ENCODE measurements at places on chromosomes 1 and 21.
A peak's percentile ranks its signal among the peaks of the same experiment; 100 is the strongest.

- DNase-seq: no peak
Observed at GRCh38 chr1:187645651-187646050, 816.9 kb downstream of the PLA2G4A start.

DNA sequence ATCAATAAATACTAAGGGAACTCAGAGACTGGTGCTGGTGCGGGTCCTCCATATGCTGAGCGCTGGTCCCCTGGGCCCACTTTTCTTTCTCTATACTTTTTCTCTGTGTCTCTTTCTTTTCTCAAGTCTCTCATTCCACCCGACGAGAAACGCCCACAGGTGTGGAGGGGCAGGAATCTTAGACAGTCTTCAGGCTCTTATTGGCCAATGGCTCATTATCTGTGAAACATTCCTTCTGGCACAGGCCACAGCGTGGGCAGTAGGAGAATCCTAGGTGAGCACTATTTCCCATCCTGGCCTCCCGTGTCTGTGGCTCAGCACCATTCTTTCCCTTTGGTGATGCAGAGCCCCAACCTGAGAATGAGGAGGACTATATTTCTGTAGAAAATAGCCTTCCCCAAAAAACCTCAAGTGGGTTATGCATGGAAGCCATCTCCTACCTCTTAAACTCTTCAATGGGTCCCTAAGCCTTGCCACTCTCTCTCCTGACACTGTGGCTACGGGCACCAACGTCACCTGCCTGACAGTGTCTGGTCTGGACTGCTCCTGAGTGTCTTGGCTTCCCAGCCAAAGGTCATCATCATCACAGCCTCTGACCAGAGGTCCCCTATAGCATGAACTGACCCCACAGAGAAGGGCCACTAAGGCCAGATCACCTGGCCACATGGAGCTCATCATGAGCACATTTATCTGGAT is 6.2 kb upstream of the SLAMF1 start:
- DNase-seq: no peak

DNA sequence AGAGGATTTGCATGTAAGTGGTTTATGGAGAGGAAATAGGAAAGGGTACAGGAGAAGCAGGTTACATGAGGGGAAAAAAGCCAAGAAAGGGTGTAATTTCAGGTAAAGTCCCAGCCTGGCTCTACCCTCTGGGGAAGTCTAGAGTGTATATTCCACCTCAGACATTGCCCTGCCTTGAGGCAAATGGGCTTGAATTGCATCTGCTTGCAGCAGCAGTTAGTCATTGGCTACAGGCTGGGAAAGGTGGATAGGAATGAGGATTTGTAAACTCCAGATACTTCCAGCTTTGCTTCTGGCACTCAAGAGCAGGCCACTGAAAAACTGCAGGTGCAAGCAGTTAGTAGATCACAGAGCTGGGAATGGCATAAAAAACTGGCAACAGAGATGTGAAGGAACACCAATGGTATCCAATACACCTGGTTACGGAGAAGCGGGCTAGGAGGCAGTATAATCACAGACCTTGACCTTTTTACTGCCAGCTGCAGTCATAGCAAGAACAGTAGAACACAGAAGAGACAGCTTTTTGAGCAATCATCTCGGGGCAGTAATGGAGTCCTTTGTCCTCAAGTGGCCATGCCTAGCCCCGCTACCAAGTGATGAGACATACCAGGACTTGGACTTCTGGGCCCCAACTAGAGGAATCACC is 226.9 kb upstream of the NRIP1 start:
- DNase-seq: no peak

DNA sequence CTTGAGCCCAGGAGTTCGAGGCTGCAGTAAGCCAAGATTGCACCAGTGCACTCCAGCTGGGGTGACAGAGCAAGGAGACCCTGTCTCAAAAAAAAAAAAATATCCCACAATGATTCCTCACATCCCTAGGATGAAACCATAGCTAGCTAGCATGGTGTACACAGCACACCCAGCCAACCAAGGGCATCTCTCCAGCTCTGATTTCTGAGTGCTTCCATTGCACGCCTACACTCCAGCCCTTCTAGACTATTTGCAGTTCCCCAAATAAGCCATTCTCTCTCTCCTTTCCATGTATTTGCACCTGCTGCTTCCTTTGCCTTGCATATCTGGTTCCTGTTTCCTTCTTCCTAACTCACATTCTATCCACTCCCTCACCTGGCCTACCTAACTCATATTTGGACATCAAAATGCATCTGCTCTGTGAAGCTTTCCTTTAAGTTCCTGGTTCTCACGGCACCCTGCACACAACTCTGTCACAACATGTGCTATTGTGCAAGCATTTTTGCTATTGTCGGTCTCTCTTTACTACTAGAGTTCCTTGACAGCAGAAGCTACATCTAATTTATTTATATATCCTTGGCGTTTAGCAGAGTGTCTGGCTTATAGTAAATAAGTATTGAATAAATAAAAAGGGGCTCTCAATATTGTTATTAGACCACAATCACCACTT is 2.4 kb upstream of the ELAPOR1 start:
- DNase-seq: no peak

DNA sequence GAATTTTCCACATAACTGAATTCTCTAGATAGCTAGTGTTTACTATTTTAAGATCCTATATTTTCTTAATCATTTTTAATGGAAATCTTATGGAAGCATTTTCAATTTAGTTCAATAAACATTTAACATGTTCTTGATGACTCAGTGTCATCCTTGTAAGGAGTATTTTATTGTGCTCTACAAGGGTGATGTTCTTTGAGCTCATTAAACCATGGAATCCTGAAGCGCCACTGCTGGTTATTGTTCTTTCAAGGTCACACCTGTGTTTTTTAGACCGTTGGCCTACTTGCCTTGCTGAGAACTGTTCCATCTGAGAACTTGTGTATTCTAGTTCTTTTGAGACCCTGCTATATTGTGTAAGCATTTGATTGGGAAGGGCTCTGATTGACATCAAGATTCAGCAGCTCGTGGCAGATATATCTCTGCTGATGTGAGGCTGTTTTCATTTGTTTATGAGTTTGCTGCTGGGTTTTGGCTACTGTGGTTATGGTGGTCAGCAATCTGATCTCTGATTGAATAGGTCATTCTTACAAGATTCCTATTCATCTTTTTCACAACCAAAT is 132.0 kb downstream of the GIPC2 start:
- no peak for DNase-seq

DNA sequence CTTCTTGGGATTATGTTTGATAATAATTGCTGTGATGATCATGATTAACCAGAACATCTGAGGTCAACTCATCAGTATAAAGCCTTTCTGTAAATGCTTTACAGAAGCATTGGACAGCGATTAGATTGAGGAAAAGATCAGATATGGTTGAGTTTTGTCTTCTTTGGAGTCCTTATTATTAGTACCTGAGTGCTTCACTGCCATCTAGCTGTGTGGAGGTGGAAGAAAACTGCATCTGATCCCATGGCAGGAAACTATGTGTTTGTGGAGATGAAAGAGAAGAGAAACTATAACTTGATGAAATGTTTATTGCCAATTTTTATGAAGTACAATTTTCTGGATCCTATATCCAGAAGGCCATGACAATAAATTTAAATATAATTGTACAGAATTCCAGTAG is 11.4 kb downstream of the FLG2 start:
- no peak for DNase-seq

DNA sequence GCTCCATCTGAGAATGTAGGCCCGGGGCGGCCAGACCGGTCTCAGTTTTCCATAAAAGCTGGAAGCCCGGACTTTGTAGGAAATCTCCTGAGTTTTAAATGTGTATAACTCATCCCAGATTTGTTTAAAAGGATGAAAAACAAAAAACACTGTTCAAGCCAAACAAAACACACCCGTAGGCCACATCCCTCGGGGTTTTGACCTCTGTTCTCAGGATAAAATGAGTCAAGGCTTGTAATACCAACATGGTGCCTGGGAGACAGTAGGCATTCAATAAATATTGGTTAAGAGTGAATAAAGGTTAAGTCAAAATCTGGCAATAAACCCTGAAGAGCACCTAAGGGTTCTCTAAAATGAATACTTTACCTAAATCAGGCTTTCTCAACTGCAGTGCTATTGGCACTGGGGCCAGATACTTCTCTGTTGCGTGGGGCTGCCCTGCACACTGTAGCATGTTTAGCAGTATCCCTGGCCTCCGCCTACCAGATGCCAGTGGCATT is 55.0 kb downstream of the KAZN start:
- DNase-seq: no peak

- DNase-seq: no peak
Observed at GRCh38 chr1:236808564-236809130, 13.6 kb downstream of the MTR start.

GRCh38 chr1:199747984-199748383 is 279.5 kb upstream of the NR5A2 start:
- no peak for DNase-seq

DNA sequence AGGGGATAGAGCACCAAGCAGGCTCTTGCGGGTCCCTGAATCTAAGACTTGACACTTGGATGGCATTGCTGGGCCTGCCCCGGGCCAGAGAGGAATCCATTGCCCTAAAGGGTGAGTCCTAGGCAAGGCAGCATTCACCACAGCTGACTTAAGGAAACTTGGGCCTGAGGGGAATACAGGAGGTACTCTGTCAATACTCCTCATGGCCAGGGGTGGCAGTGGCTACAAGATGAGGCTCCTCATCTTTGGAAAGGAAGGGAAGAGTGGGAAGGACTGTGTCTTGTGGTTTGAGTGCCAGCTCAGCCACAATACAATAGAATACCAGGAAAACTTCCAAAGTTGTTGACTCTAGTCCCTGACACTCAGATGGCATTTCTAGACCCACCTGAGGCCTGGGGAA is 5.1 kb downstream of the KRTAP22-1 start:
- no peak for DNase-seq

GRCh38 chr21:31730712-31731055 is 1.2 kb downstream of the SCAF4 start:
- peak; percentile 8 for DNase-seq

DNA sequence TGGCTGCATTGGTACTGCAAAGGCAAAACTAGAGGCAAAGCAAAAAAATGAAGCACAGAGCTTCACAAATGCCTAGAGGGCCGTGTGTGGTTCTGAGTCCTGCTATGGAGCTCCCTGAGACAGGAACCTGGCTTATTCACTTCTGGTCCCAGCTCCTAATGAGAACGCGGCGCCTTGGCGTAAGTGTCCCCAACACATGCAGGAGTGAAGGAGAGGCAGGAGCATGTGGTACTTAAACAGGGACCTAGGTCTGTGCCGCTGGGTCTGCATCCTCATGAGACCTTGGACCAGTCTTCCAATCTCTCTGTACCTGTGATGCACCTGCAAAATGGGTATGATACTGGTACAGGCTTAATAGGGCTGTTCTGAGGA is 14.4 kb upstream of the SLC2A7 start:
- no peak for DNase-seq

DNA sequence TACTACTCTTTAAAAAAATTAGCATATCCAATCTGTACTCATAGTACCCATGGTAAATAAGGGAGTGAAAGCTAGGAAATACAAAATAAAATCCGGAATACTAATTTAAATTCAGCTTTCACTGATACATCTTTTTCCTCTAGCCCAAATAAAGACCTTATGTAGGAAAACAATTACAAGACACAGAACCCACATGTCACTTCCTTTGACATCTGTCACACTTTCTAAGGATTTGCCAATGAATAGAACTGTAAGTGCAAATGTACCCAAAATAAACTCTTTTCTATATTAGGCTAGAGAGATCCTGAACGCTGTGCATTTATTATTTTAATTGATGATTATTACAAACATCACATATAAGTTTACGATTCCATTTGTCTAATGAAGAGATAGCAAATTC is 393.0 kb downstream of the LRRIQ3 start:
- DNase-seq: no peak

DNA sequence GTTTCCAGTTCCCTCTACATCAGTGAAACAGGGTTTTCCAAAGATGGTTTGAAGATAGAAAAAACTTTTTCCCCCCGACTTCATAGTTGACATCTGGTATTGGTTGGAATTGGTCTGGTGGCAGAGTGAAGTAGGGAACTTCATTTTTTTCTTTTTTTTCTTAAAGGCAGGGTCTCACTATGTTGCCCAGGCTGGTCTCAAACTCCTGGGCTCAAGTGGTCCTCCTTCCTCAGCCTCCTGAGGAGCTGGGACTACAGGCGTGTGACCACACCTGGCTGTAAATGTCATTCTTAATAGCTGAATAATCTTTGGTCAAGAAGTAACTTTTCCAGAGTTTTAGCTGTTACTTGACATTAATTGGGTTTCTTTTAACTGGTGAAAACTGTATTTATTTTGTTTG is 21.7 kb downstream of the ZBTB37 start:
- DNase-seq: no peak

DNA sequence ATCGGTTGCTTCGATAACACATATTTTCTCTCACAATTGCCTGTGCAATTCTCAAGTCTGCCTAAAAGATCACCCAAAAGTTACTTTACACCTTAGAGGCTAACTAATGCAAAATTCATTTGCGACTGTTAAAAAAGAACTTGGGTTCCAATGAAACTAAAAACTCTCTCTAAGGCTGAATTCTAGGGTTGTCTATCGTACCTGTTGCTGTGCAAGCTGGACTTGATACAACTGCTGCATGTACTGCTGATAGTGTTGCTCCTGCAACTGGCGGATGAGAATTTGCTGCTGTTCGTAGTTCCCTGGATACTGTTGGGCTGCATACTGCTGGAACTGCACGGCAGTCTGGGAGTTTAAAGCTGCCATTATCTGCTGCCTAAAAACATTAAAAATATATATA is 27.6 kb downstream of the ACBD3 start:
- no peak for DNase-seq

- no peak for DNase-seq
Observed at GRCh38 chr1:19599810-19600209, 44.3 kb upstream of the NBL1 start.

DNA sequence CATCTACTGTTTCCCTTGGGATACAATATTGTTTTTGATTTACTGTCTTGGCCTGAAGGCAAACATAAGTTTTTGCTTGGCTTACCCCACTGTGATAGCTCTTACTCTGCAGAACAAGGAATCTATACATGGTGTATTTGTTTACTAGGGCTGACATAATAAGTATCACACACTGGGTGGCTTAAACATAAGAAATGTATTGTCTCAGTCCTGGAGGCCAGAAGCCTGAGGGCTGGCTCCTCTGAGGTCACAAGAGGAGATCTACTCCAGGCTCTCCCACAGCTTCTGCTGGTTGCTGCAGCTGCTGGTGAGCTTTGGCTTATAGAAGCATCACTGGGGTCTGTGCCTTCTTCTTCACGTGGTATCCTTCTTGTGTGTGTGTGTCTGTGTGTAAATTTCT is 30.7 kb upstream of the IGSF5 start:
- DNase-seq: no peak
